Stimulated activated CD4-positive, alpha-beta T cell treated with anti-CD3 and anti-CD28 coated beads, Interleukin-12 subunit alpha, Interleukin-12 subunit beta, amount 100 ng/mL, for 4 hours (primary cell): ENCODE measurements at places on chromosomes 3 and 15.

- DNase-seq: no peak
These were observed 110.3 kb upstream of the ALDH1A3 start for GRCh38 chr15:100769043-100769974.

DNA sequence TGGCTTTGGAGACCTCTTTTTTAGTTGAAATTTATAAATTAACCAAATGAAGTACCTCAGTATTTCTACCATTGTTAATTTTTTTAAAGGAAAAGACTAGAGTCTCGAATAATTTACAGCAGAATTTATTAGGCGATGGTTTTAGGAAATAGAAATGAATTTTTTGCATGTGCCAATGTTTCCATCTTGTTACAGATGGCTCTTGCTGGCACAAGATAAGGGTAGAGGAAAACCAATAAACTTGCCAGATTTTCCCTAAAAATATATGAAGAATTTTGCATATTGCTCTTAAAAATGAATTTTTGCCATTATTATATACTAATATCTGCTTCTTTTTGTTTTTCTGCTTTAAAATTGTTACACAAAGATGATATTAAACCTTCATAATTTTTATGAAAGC is 380.7 kb downstream of the NLGN1 start:
- no peak for DNase-seq

GRCh38 chr3:67292356-67293121 is 294.4 kb downstream of the KBTBD8 start:
- DNase-seq: no peak

GRCh38 chr3:67898916-67899315 is 244.5 kb upstream of the SUCLG2 start:
- no peak for DNase-seq

DNA sequence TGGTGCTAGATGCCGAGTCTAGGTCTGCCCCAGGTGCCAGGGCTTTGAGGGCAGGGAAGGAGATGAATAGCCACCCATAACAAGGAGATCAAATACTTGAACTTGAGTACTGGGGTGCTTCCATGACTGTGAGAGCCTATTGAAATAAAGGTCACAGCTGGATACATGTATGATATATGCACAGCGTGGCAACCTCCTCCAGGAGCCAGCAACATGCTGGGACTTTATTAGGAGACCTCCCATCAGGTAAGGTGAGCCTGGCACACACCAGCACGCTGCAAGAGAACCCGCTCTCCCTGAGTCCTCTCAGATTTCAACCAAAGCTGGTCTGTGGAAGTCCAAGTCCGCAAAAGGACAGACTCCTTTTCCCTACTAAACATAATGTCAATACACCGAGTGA is 10.5 kb upstream of the HES1 start:
- DNase-seq: no peak

DNA sequence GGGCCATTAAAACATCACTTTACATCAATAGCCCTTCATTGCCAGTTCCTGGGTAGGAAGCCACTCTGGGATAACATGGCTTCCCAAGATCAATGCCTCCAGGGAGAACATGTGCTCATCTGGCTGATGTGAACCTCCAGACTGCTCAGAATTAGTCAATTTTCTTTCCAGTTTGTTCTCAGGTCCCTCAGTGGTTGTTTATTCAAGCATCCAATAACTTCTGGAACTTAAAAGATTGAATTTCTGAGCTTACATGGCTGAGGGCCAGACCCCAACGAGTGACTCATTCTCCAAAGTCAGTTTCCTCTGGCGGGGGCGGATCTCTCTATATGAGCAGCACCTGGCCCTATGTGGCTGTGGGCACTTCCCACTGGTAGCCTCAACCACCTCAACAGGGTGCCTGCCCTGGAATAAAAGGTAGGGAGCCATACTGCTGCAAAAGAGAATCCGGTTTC is 34.0 kb downstream of the LYZL4 start:
- DNase-seq: peak; percentile 12
